ENCODE measurements at places on chromosomes 12 and 14.
A peak's percentile ranks its signal among the peaks of the same experiment; 100 is the strongest.

GRCh38 chr12:124837958-124838803 lies 25.5 kb downstream of the SCARB1 start:
- peak; percentile 28 for DNase-seq

DNA sequence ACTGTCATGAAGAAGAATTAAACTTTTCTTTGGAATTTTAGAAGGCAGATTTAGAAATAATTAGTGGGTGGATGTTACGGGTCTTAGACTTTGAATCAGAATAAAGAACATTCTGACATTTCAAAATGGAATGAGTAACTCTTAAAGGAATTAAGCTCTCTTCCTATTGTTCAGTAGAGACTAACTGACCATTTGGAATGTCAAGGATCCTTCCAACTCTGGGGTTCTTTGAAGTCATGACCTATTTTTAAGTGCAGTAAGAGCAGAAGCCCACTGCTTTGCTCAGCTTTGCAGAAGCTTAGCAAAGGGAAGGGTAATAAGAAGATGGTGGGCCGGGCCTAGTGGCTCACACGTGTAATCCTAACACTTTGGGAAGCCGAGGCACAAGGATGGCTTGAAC lies 4.0 kb downstream of the CHURC1 start:
- DNase-seq, result no peak

DNA sequence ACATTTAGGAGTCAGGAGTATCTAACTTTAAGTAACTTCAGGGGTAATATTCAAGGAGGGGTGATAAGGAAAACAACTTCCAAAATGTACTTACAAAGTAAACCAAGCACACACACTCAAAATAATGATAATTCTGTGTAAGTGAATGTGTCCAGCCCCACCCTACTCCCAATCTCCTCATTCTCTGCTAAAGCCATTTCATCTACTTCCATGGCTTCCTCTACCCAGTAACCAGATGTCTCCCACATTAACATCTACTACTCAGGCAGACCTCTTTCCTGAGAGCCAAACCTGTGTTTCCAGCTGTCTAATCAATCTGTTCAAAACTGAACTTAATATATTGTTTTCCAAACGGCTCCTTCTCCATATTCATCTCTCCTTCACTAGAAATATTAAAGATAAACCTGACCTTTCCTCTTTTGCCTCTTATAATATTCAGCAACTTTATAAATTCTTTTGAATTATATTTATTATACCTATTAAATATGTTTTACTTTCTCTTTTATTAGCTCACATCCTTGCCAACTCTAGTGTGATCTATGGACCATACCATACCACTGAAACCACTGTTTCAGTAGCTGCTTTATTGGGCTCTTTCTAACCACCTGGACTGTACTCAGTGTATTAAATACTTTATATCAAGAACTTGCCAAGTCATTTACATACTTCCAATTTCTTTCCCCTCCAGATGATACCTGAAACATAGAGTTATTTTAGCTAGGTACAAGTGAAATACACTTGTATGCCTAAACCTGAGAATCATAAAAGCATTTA lies 170.7 kb downstream of the PPFIA2 start:
- no peak for DNase-seq

GRCh38 chr14:97544571-97544970 lies 747.4 kb downstream of the VRK1 start:
- DNase-seq, result no peak

GRCh38 chr14:22567437-22567836 lies 21.6 kb downstream of the DAD1 start:
- no peak for DNase-seq

- no peak for DNase-seq
Observed at GRCh38 chr14:34212172-34212929, 249.7 kb downstream of the SPTSSA start.

DNA sequence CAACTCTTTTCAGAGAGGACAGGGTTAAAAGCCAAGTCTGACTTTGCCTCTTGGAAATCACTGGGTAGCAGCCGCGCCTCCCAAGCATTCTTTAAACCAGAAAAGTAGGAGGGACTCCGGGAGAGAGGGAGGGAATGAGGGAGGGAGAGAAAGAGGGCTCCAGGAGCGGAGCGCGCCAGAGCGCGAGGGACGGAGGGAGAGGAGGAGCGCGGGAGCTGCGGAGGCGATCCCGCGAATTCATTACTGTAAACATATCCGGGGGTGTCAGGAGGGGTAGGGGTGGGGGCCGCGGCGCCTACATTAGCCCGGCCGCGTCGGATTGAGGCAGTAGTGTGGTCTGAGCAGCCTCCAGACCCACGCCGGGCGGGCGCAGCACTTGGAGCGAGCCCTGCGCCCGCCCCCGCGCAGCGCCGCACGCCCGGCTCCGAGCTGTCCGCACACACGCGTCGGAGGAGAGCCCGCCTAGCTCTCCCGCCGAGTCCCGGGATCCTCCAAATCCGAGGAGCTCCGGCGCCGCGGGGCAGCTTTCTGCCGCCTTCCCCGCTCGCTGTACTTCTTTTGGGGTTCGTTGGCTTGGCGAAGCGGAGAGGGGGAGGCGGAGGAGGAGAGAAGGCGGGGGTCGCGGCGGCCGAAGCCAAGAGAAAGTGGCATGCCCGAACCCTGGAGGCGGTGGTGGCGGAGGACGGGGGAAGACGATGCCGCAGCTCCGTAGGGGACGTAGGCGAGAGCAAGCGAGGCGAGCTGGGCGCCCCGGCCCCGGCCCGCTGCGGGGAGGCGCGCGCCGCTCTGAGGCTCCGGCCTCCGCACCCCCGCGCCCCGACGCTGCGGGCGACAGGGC lies 3.3 kb downstream of the FLRT2 start:
- DNase-seq, result no peak

DNA sequence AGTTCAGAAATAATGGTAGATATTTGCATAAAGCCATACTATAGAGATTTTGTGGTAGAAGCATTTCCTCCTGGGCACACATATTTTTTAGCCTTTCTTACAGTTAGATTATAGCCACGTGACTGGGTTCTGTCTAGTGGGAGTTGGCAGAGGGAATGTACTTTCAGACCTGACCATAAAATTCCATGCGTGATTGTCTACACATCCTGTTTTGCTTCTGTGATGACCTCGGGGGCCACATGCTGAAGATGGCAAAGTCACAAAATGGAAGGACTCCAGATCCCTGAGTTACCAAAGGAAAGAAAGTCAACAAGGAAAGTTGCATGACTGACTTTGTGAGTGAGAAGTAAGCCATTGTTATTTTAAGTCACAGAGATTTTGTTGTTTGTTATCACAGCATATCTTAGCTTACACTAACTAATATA lies 14.6 kb upstream of the MIA2 start:
- no peak for DNase-seq

- no peak for DNase-seq
Observed at GRCh38 chr12:72105849-72106248, 166.3 kb upstream of the TRHDE start.

GRCh38 chr14:85325134-85326017 lies 204.6 kb upstream of the FLRT2 start:
- no peak for DNase-seq

DNA sequence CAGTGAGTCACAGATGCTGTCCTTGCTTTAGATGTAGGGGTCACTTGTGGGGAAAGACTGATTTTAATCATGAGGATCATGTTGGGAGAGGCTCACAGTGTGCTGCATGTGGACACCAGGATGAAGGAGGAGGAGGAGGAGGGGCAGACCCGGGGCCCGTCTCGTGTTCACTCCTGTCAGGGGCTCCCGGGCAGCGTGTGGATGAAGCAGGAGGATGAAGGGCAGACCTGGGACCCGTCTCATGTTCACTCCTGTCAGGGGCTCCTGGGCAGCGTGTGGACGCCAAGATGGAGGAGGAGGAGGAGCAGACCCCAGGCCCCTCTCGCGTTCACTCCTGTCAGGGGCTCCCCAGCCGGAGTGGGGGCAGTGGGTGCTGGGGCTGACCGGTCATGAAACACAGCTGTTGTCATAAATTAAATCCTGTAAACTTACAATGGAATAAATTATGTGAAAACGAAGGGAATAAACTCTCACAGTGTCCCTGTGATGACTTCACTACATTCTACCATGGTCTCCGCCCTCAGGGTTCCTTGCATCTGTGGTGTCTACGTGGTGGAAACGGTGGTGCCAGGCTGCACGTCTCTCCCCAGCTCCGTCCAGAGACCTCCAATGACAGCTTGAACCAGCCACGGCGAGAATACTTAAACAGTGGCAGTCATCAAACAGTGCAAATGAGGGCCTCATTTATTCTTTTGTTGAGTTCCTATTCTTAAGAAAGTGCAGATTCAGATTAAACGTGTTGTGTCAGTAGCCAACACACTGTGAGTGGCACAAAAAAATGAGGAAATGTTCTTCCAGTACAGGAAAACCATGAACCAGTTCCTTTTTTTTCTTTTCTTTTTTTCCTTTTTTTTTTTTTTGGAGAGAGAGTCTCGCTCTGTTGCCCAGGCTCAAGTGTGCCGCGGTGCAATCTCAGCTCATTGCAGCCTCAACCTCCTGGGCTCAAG lies 37.7 kb upstream of the SFSWAP start:
- DNase-seq, result no peak

DNA sequence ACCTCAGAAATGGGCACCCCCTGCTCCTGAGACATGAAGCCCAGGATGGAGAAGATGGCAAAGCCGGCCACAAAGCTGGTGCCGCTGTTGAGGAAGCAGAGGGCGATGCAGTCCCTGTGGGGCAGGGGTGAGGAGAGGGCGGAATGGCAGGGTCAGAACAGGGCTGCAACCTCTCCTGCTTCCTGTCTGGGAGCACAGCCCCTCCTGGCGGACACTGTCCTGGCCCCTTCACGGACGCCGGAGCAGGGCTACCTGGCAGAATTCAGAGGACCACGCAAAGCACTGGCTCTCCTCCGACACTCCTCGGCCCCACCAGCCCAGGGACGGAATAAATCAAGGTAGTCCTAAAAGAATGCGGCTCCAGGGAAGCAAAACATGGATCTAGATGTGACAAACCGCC lies 12.4 kb upstream of the SLC6A12 start:
- DNase-seq, result no peak

DNA sequence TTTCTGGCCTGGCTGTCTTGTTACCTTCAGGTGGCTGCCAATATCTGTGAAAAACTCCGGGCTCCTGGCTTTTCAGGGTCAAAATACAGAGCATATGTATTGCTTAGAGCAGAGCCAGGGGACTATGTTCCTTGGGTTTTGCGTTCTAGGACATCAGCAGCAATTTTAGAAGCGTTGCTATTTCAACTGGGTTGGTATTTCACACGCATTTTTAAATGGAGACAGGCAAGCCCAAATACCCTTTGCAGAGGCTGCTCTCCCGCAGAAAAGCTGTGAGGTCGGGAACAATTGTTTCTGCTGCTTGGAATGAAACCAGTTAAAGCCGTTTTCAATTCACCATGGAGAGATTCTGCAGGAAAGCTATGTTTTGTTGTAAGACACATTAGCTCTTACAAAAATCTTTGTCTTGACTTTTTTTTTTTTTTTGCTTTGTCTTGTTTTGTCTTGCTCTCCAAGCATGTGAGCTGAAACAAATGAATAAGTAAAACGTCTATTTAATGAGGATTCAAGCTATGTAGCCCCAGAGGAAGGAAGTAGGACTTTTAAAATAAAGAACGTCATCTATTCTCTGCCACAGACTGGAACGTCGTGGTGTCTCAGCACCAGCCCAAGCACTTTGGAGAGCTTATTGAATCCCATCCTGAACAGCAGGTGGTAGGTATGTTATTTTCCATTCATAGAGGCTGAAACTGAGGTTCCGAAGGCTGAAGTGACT lies 181.0 kb upstream of the TBX3 start:
- no peak for DNase-seq
